Activated T-cell treated with anti-CD3 and anti-CD28 coated beads for 24 hours (primary cell): ENCODE measurements at places on chromosomes 11 and 22.

- no peak for DNase-seq
Observed at GRCh38 chr11:44033856-44034255, 13.9 kb upstream of the ACCSL start.

DNA sequence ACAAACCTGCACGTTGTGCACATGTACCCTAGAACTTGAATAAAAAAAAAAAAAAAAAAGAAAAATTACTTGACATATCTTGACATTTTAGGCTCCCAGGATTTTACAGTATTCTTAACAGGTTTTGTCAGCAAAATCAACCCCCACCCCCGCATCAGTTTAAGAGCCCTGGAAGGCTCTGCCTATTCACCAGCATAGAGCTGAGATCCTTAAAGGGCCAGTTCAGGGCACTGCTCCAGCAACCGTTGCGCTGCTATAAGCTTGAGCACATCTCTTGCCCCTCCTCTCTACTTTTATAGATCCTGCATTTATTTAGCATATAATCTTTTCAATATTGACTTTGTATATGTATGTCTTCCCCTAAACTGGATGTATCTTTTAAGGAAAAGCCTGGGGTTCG is 697 bp upstream of the PAFAH1B2 start:
- peak; percentile 11 for DNase-seq

- no peak for DNase-seq
Observed at GRCh38 chr11:76076749-76077148, 129.6 kb downstream of the WNT11 start.

- DNase-seq: no peak
Observed at GRCh38 chr11:115873813-115874212, 369.6 kb upstream of the CADM1 start.

DNA sequence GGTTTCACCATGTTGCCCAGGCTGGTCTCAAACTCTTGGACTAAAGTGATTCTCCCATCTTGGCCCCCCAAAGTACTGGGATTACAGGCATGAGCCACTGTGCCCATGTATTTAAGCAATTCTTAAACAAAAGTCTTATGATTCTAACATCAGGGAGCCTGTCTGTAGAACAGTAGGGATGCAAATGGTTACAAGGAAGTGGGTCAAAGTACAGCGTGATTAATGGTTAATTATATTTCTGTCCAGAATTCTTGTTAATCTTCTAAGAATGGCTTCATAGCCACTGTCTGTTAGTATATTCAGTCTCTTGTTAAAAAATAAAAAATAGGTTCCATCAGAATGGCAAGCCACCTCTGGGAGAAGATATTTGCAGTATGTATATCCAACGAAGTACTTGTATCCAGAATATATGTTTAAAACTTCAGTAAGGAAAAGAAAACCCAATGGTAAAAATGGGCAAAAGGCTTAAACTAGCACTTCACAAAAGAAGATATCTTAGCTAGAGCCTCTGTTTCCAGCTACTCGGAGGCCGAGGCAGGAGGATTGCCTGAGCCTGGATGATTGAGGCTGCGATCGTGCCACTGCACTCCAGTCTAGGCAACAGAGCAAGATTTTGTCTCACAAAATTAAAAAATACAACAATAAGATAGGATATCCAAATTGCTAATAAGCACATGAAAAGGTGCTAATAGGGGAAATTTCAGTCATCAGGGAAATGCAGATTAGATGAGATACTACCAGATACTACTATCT is 22.9 kb downstream of the ATG13 start:
- no peak for DNase-seq

- no peak for DNase-seq
Observed at GRCh38 chr11:30821438-30821965, 235.3 kb upstream of the MPPED2 start.

GRCh38 chr11:63445720-63446119 is 45.2 kb downstream of the PLAAT5 start:
- peak; percentile 4 for DNase-seq

- no peak for DNase-seq
Observed at GRCh38 chr11:41307296-41308080, 152.0 kb downstream of the LRRC4C start.

GRCh38 chr11:44858796-44859527 is 91.7 kb downstream of the TP53I11 start:
- no peak for DNase-seq

DNA sequence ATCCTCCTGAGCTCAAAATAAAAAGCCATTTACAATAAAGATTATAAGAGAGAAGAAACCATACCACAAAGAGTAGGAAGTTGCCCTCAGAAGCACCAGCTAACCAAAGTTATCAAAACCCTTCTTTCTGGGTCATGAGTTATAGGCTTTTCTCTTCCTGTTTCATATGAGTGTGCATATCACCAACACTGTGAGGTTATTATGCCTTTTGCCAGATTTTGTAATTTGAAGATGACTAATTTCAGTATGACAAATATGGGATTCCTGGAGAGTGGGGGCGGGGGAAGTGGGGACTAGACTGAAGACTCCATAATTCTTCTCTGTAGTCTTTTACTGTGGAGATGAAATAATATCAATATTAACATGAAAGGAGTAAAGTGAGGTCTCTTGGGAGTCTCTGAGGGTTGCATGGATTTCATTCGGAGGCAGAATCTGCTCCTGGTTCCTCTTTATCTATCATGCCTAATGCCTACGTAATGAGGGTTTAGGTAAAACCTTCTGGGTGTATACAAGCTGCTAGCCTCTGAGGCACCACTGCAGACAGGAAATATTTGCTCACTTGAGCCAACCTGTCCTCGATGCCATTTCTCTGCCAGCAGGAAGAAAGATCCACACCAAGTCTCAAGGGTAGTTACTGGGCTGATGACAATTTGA is 2.1 kb downstream of the LPXN start:
- peak; percentile 65 for DNase-seq

- DNase-seq: no peak
Observed at GRCh38 chr22:17100621-17101020, 15.8 kb downstream of the IL17RA start.

GRCh38 chr11:123185326-123185725 is 9.7 kb downstream of the CLMP start:
- DNase-seq: no peak

DNA sequence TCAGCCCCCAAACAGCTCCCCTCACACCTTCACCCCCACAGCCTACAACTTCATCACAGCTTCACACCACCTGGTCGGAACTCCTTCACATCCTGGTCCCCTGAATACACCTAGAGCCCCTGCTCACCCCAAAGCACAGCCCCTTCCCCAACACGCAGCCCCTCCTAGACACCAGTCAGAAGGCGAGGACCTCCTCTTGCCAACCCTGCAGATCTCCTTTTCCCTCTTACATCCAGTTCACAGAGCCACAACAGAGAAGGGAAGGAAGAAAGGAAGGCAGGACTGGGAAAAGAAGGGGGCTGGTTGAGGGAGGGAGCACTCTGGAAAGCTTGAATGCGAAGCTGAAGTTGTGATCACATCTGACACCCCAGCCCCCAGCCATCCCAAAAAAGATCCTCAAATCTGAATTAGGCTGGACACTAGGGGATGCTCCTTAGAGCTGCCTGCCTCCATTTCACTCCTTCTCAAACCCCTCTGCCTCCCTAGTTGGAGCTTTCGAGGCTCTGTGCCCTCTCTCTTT is 629 bp downstream of the CCKBR start:
- no peak for DNase-seq

DNA sequence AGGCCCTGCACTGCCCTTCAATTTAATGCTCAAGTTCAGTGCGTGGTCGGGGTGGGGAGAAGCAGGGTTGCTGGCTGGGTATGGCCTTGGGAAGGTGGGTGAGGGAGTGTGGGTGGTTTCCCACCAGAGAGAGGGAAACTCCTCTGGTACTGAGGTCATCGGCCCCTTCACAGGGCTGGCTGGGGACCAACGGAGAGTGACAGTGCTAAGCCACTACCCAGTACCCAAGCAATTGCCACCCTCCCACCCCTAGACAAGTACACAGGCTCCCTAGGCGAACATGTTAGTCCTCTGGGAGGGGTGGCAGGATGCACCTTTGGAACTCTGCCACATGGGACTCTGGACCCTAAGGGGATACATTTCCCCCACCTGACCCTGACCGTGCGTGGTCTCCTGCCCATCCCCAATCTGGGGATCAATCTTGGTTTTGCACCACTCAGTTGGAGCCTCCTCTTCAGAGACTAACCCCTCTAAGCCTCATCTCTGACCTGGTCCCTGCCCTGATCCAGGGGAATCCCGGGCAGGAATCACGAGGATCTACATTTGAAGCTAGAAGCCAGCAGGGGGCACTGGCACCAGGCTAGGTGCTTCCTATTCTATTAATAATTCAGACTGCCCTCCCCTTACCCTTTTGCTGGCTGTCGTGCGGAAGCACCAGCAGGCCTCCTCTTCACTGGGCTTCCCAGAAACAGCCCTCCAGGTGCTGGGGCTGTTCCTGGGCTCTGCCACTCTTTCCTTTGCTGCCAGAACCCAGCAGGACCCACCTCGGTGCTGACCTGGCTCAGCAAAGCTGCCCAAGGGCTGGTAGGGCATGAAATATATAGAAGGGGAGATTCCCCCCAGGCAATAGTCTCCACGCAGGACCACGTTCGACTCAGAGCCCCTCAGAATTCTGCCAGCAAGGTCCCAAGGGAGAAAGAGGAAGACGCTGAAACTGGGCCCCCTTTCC is 377.7 kb downstream of the TENM4 start:
- DNase-seq: no peak

- no peak for DNase-seq
Observed at GRCh38 chr11:79694368-79694767, 253.5 kb upstream of the TENM4 start.

DNA sequence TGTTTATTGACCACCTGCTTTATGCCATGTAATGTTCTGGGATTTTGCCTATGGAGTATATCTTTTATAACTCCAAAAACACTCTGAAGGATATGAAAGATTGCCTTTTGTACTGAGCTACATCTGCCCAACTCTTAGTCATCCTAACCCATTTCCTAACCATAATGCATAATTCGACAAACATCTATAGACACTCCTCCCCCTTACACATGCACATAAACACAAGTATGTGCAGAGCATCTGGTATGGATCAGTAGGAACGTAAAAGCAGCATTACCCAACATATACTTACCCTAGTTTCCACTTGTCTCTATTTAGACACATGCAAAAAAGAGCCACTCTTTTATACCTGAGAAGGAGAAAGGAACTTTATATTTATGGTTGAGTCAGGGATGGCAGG is 272.8 kb downstream of the FAM76B start:
- no peak for DNase-seq

GRCh38 chr11:44865866-44866272 is 84.8 kb downstream of the TP53I11 start:
- no peak for DNase-seq

DNA sequence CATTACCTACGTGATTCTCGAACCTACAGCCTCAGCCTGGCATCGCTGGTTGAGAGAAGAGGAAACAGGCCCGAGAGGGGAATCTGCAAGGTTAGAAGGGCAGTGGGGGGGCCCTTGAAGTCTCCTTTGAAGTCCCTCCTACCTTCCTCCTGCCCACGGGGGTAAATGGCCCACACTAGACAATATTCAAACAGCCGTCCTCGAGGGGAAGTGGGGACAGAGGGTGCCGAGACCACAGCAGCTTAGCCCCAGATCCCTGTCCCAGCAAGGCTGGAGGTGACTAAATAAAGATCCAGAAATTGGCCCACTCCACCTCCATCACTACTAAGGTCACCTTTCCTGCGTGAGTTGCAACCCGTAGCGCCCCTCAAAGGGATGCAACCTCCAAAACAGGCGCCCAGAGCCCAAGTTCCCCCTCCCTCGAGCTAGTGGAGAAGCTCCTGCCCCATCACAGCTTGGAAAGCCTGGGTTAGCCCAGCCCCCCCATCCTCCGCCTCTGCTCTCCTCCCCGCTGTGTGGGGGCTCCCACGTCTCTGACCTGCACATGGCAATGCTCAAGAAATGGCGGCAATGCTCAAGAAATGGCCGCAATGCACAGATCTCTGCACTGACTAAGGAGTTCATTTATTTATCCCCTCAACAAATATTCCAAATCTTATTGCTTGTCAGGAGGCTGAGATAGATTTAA is 788 bp upstream of the RASL10A start:
- no peak for DNase-seq

- no peak for DNase-seq
Observed at GRCh38 chr11:72292106-72292785, 48.3 kb upstream of the PHOX2A start.

DNA sequence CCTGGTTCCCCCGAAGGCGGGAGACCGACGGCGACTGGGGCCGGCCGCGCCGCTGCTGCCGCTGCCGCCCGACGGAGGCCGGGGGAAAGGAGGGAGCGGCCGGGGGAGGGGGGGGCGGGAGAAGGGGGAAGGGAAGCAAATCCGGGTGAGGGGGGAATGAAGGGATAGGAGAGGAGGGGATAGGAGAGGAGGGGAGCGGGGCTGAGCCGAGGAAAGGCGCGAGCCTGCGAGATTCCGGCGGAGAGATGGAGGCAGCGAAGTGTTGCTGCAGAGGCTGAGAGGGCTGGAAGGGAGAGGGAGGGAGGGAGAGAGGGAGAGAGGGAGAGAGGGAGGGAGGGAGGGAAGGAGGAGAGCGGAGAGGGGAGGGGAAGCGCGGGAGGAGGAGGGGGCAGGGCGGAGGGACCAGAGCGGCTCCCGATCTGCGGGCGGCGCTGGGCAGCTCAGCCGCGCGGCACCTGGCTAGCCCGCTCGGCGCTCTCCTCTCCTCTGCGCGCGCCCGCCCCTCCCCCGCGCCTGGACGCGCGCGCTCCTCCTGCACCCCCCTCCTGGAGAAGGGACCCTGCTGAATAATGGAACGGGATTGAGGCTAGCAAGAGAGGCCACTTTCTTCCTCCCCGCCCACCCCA is 52.3 kb downstream of the SLC22A12 start:
- DNase-seq: no peak

DNA sequence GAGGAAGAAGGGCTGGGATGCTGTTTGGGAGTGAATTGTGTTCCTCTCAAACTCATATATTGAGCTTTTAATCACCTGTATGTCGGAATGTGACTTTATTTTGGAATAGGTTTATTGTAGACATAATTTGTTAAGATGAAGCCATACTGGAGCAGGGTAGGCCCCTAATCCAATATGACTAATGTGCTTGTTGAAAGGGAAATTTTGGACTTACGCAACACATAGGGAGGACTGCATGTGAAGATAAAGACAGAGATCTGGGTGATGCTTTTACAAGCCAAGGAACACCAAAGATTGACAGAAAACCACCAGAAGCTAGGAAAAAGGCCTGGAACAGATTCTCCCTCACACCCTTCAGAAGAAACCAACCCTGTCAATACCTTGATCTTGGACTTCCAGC is 43.2 kb upstream of the OVCH2 start:
- DNase-seq: no peak

GRCh38 chr22:47807506-47807905 is 1045.1 kb downstream of the TBC1D22A start:
- no peak for DNase-seq

DNA sequence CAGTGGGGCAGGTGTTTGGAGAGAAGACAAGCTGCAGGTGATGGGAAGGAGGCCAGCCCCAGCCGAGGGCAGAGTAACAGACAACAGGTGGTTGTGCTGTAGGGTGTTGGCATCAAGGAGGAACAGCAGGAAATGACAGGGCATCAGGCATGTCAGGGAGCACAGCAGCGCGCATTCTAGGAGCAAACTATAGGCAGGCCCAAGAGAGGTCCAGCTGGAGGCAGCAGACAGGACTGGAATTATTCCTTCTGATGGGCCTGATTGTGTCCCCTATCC is 13.6 kb downstream of the ADM start:
- no peak for DNase-seq
